ENCODE measurements at places on chromosomes 16 and 17. TPM values are rescaled to one million over a fixed set of nuclear protein-coding genes. Genes with fewer than 3 reads are reported as not detected.

Gene ZMYND15
- 0.06 TPM for total RNA-seq

- DNase-seq: no peak
These were observed 372.2 kb upstream of the CDH5 start for GRCh38 chr16:65994291-65994690.

Gene CES1
- total RNA-seq: not detected

- no peak for DNase-seq
These were observed 1.5 kb upstream of the BICDL2 start for GRCh38 chr16:3038256-3038655.

DNA sequence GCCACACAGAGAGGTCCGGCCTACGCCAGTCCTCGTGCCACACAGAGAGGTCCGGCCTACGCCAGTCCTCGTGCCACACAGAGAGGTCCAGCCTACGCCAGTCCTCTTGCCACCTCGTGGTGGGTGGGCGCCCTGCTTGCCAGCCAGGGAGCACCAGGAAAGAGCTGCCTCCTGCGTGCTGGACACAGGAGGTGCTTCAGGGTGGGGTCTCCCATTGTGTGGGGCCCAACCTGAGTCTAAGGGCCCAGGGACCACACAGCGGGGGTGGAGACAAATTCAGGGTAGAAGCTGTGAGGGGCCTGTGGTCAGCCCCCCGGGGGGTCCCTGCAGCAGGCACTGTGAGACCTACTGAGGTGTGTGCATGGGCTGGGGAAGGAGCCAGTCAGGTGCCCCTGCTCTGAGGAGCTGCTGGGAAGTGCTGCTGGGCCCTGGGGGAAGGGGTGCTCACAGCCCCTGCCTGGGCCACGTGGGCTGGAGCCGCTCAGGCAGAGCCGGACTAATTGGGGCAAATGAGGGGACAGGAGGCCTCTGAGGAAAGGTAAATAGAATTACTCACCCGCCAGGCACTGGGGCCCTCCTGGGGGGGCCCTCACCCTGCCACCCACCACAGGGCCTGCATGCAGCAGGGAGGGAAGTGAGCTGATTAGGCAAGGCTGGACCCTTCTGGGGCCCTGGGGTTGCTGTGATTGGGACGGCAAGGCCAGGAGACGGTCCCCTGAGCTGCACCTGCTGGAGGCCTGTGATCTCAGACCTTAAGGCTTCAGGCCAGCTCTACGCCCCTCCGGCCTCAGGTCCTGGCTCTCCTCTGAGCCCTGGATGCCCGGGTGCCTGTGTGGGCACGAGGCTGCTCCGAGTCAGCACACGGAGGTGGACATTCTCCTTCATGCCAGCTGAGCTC lies 11.0 kb downstream of the GCGR start:
- no peak for DNase-seq

GRCh38 chr16:4160658-4161430 lies 44.6 kb upstream of the ADCY9 start:
- DNase-seq: no peak

GRCh38 chr17:49576088-49576916 lies 631 bp downstream of the NXPH3 start:
- no peak for DNase-seq

DNA sequence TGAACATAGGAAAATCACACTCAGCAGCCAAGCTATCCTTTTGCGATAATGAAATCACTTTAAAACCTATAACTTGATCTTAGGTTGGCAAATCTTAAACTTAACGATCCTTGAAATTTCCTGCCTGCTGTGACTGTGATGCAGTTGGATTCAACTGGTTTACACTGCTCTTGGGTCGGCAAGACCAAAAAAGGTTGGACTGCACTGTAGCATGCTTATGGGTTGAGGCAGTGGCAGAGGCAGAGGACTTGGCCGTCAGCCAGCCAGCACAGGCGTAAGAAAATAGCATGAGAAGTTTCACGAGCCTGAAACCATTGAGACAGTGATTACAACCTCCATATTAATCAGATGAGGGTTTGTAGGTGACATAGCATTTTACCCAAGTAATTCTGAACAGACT lies 21.4 kb downstream of the WSB1 start:
- DNase-seq: no peak

Gene ABCA9
- 1.8 TPM for total RNA-seq

DNA sequence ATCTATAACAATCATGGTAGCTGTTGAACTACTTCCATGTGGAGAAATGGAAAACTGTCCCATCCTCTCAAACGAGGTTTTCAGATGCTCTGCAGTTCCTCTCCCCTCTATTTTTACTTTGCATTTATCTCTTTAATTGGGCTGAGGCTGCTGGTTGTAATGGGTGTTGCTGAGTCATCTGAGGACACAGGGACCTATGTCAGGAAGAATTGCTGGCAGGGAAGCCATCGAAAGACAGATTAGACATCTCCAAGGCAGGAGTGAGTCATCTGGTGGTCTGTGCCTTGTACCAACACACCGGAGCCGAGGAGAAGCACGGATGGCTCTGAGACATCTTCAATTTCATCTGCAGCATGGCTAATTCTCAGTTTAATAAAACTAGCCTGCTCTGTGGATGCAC lies 394.5 kb downstream of the GRIN2A start:
- no peak for DNase-seq

GRCh38 chr16:48087639-48088038 lies 68.2 kb downstream of the ABCC12 start:
- no peak for DNase-seq

Gene FBF1
- 9.5 TPM for total RNA-seq

GRCh38 chr17:48593840-48594537 lies 410 bp upstream of the HOXB5 start:
- DNase-seq: no peak

Gene HLF
- 0.29 TPM for total RNA-seq

Gene SCARF1
- 131 TPM for total RNA-seq

DNA sequence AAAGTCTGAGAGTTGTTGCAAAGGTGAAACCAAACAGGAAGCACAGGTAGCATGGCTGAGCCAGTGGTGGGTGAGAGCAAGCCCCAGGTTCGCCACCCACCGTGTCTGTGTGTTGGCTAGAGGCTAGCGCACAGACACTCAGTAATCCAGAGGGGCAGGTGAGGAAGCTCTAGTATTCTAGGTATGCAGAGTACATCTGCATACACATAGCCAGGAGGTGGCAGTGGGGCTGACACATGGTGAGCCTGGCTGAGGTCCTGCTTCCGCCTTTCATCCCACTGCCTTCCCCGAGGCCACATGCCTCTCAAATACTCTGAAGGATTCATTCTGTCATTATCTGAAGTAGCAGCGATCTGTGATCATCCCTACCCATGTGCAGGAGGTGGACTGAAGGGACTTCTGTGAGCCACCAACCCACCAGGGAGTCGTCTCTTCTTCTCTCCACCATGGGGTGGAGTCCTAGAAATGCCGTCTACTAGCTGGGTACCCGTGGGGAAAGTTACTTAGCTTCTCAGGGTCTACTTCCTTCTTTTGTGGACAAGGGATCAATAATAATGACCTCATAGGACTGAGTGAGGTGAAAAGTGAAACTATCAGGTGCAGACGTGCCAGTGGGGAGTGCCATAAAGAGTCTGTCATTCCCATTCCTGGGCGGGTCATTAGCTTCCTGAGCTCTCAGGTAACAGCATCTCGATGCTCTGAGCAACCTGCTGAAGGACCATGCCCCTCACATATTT lies 36.0 kb upstream of the ICAM2 start:
- DNase-seq: no peak

Gene FGF11
- total RNA-seq: 0.44 TPM

Gene PITPNM3
- 0.15 TPM for total RNA-seq

Gene TBC1D10B
- 47.8 TPM for total RNA-seq

Gene C17orf78
- not detected for total RNA-seq

DNA sequence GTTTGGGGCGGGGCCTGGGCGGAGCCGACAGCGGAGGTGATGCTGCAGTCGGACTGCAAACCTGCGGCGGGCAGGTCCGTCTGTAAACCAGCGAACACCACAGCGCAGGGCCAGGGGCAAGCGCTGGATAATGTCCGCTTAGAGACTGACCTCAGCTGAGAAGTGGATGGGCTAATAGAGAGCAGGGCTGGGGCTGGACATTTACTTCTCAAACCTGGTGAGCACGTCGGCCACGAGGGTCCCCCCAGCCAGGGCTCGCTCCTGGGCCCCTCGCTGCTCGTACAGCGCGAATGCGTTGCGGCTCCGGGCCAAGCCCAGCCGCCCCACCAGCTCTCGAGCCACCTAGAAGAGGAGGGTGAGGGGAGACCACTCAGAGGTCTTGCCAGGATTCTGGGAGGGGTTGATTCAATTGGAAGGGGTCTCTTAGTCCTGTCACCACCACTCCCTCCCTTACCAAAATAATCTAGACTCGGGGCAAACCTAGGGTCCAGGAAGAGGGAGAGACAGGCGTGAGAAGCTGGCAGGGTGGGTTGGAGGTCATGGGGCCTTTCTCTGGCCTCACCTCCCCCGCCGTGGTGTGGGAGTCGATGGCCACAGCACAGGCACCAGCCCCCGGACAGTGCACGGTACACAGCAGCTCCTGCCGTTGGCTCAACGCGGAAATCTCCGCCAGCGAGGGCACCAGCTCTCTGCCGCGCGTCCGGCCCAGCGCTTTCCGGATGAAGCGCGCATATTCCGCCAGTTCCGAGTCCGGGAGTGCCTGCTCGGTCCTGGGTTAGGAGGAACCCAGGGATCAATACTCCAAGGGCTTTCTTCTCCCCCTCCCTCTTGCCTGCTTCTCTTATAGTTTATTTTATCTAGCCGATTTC lies 5.8 kb downstream of the PLEKHH3 start:
- DNase-seq: no peak

- DNase-seq: no peak
These were observed 10.0 kb upstream of the NOS2 start for GRCh38 chr17:27810211-27810901.

GRCh38 chr17:22278302-22279275 lies 586.3 kb downstream of the KCNJ18 start:
- DNase-seq: no peak

DNA sequence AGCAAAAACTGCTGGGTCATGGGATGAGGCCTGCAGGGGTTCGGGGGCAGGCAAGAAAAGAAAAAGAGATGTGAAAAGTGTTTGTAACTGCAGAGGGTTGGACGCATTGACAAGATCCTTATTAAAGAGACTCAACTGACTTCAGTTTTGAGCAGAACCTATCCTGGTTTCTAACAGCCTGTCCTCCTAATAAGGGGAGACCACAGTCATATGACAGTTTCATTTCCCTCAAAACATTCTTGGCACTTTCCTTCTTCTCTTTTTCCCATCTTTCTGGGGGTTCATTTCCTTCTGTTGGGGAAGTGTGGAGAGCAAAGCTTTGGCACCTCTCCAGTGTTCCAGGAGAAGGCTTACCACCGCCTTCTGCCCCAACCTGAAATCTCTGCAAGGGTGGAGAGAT lies 118.5 kb downstream of the MAF start:
- no peak for DNase-seq

Gene NRN1L
- total RNA-seq: 1.3 TPM
